Kidney (tissue), 22 donors: ENCODE measurements at places on chromosomes 13 and 19. TPM values are rescaled to one million over a fixed set of nuclear protein-coding genes. Genes with fewer than 3 reads are reported as not detected.

The APOC4 gene
- total RNA-seq, result not detected

The SIGLEC8 gene
- total RNA-seq, result 1.8 TPM

The ACTMAP gene
- 8.7 TPM for total RNA-seq

The ZNF555 gene
- total RNA-seq, result 9.8 TPM

The CEACAM7 gene
- 0.16 TPM for total RNA-seq

The GRK1 gene
- total RNA-seq, result not detected

The TNPO2 gene
- 62.7 TPM for total RNA-seq

The ZNF296 gene
- 2.1 TPM for total RNA-seq

The ACER1 gene
- total RNA-seq, result not detected

The SLC1A6 gene
- total RNA-seq, result not detected

- no peak for DNase-seq
- H3K4me3 ChIP-seq, result no peak overlapping the region
- H3K27ac ChIP-seq, result peak overlapping the region; percentile 42
- no peaks in the 10 kb centered on the region for H3K27me3 ChIP-seq
- H3K4me1 ChIP-seq, result no peaks in the 10 kb centered on the region
Measured at GRCh38 chr13:110284779-110285484, 22.0 kb downstream of the COL4A1 start.

GRCh38 chr19:13794398-13794756 lies 866 bp upstream of the ZSWIM4 start:
- no peaks in the 10 kb centered on the region for H3K4me1 ChIP-seq
- DNase-seq, result peak; percentile 52
- peak overlapping the region; percentile 93 for H3K4me3 ChIP-seq
- peak overlapping the region; percentile 65 for H3K27ac ChIP-seq
- H3K36me3 ChIP-seq, result no peaks in the 10 kb centered on the region

GRCh38 chr13:109157275-109157674 lies 527.9 kb downstream of the MYO16 start:
- no peak overlapping the region for H3K4me3 ChIP-seq
- no peaks in the 10 kb centered on the region for H3K36me3 ChIP-seq
- DNase-seq, result no peak
- no peaks in the 10 kb centered on the region for H3K27me3 ChIP-seq
- H3K27ac ChIP-seq, result no peak overlapping the region

DNA sequence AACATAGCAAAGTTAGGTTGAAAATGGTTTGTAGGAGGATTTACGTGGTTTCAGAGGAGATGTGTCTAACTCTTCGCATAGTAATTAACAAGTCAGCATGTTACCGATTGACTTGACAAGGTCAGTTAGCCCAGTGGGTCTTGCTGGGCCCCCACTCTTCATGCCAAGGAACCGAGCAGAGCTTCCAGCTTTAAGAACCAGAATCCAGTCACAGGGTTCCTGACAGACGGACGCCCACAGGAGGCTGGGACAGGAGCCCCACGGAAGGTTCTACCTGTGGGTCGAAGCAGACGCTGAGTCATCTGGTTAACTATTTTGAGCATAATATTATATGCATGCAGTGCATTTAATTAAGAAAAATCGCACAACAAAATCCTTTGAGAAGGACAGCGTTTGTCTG lies 3.5 kb downstream of the TMEM255B start:
- no peak for DNase-seq
- no peak overlapping the region for H3K27ac ChIP-seq
- H3K4me3 ChIP-seq, result no peak overlapping the region
- H3K4me1 ChIP-seq, result no peaks in the 10 kb centered on the region
- no peaks in the 10 kb centered on the region for H3K36me3 ChIP-seq

DNA sequence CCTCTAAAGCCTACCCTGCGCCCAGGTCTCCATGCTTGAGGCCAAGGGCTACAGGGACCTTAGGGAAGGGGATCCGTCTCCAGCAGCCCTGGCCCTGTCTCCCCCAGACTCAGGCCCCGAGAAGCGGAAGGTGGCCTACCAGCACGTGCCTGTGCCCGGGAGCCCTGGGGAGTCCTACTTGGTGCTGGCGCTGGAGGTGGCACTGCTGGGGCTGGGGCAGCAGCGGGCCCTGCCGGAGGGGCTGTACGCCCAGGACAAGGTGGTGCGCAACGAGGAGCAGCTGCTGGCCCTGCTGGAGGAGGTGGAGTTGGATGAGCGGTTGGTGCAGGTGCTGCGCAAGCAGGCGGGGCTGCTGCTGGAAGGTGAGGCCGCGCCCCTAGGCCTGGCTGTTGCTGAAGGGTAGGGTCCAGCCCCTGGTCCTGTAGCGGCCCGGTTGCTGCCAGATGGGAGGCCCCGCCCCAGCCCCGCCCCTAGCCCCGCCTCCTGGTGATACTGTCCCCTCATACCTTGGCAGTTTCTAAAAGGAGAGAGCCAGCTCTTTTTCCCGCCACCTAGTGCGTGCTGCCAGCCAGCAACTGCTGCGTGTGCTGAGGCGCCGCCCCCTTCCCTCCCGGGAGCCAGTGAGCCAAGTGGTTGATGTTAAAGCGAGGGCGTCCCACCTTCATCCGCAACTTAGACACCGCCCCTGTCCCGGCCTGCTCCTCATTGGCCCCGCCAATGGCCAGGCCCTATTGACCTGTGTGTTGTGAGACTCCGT lies 22.6 kb downstream of the ZSWIM4 start:
- no peaks in the 10 kb centered on the region for H3K27me3 ChIP-seq
- no peaks in the 10 kb centered on the region for H3K4me1 ChIP-seq
- no peak overlapping the region for H3K27ac ChIP-seq
- no peak overlapping the region for H3K4me3 ChIP-seq
- DNase-seq, result peak; percentile 92

DNA sequence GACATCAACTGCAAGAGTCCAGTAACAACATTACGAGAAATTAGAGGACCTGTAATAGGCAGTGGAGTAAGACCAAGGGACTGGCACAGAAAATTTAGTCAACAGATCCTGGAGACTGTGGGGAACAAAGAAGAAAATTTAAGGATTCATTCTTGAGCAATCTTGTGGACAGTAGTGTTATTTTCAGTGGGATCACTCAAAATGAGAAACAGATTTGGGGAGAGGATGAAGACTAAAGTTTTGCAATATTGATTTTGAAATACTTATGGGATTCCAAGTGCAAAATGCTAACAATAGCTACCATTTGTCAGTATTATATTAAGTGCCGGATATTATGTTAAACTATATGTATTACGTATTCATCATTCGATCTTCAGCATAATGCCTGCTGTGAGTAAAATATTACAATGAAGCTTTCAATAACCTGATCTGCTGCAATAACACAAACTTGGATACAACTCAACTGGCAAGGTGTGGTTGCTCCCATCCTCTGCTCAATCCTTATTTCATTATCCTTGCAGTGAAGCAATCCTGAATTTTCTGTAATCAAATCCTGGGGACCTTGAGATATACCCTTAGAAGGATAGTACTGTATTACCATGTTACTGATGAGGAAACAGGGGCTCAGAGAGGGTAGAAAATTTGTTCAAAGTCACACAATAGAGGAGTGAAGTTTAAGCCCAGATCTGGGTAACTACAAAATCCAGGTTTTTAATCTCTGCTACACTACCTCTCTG lies 84.2 kb downstream of the SACS start:
- H3K27me3 ChIP-seq, result no peaks in the 10 kb centered on the region
- H3K36me3 ChIP-seq, result no peaks in the 10 kb centered on the region
- no peak for DNase-seq
- H3K4me1 ChIP-seq, result no peaks in the 10 kb centered on the region

DNA sequence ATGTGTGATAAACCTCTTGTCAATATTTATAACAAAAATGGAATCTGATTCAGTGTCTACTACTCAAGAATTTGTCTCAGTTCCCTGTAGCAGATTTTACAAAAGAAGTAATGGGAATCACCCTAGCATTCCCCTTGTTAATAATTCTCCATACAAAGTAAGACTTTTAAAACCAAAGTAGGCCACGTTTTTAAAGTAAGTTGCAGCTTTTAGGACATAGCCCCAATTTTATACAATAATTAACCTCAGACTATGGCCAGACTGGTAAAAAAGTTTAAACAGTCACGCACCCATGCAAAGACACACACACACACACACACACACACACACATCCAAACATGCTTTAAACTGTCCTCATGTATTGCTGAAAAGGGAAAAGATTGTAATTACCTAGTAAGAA lies 589.9 kb downstream of the PCDH9 start:
- no peaks in the 10 kb centered on the region for H3K27me3 ChIP-seq
- H3K36me3 ChIP-seq, result no peaks in the 10 kb centered on the region
- DNase-seq, result no peak
- peak overlapping the region; percentile 44 for H3K4me3 ChIP-seq
- H3K4me1 ChIP-seq, result no peaks in the 10 kb centered on the region

DNA sequence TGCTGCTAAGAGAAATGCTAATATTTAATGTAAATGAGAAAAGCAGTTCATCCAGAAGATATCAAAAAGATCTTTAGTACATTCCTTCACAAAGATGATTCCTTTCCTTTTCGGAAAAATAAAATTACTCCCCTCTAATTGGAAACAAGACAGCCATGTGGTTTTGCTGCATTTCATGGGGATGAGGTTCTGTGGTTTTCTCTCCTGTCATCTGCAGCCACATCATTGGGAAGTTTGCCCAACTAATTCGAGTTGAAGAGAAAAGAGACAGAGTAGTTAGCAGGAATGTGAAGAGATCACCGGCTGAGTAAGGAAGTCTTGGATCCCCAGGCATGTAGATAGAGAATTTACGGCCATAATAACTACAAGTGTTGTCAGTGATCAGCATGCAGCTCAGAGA lies 122.1 kb downstream of the CYSLTR2 start:
- DNase-seq, result no peak
- no peaks in the 10 kb centered on the region for H3K27me3 ChIP-seq
- H3K36me3 ChIP-seq, result no peaks in the 10 kb centered on the region
- no peaks in the 10 kb centered on the region for H3K4me1 ChIP-seq

DNA sequence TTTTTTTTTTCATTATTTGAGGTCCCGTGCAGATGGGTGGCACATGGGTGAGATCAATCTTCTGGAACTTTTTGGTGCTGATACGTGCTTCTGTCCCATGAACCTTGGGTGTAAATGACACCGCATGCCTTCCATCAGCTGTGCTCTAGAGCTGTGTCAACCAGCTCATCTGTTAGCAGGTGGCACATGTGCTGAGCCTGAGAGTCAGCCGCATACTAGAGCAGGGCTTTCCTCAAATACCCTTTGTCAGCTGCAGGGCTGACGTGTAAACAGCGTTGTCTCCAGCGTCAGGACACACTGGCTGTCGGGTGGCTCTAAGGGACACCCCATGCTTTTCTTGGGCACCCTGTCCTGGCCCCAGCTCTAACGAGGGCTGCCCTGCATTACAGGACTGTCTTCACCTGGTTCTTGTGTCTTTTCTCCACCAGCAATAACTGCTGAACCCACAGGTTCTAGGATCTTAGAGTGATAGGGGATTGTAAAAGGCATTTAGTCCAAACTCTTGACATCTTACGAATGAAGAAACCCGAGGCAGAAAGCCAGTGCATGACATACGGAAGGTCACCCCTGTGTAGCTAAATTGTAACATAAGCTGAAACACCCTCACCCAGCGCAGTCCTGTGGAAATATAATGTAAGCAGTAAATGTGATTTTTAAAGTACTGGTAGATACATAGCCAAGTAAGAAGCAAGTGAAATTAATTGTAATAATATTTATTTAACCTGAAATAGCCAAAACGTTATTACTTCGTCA lies 119.5 kb downstream of the LRCH1 start:
- H3K27me3 ChIP-seq, result no peaks in the 10 kb centered on the region
- H3K4me1 ChIP-seq, result peaks cover 10% of the 10 kb centered on the region
- no peak for DNase-seq
- peak overlapping the region; percentile 72 for H3K27ac ChIP-seq
- H3K36me3 ChIP-seq, result no peaks in the 10 kb centered on the region

DNA sequence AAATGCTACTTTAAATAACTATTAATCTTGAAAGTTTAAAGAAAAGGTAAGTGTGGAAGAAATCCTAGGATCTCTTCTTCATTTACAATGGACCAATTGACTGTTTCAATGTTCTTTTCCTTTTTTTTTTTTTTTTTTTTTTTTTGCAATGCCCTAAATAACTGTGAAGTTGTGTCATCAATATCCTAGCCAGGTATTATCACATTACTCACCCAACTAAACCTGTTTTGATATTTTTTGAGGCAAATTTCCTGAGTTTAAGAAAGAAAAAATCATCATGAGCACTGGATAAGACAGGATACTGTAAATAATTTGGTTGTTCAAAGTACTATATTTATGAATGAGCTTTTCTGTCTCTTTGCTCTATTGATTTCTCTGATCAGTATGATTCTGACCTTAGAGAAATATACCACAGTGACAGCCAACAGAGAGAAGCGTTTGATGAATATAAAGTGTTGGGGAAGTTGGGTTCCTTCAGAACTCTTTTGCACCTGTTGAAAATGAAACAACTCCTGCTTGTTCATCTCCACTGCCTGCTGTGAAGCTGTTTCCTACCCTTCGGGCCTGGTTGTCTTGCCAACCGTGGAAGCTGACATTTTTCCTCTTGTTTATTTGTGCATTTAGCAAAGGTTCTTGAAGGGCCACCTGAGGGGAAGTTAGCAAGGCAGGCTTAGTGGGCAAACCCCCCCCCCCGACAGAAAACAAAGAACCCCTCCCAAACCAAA lies 1220.5 kb upstream of the SLC10A2 start:
- no peaks in the 10 kb centered on the region for H3K27me3 ChIP-seq
- no peak overlapping the region for H3K4me3 ChIP-seq
- peak; percentile 45 for DNase-seq
- H3K36me3 ChIP-seq, result no peaks in the 10 kb centered on the region

DNA sequence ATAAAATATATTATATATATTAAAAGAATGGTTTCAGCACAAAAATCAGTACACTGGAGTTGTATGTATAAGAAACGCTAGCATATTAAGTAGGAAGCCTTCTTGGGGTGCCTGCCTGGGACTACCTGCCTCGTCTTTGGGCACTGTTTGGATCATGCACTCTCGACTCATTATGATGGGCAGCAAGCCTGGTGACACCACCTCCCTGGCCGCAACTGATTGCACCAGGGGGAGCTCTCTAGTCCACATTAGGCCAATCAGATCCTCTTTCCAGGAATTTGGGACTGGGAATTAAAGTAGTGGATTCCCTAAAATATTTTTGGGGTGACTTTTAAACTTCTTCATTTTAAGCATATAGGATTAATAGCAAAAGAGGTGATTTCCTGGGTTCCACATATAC lies 56.0 kb upstream of the RGCC start:
- H3K36me3 ChIP-seq, result no peaks in the 10 kb centered on the region
- H3K27me3 ChIP-seq, result no peaks in the 10 kb centered on the region
- no peak overlapping the region for H3K27ac ChIP-seq
- H3K4me3 ChIP-seq, result no peak overlapping the region

GRCh38 chr19:15488489-15489226 lies 9.4 kb upstream of the PGLYRP2 start:
- no peaks in the 10 kb centered on the region for H3K4me1 ChIP-seq
- H3K27me3 ChIP-seq, result no peaks in the 10 kb centered on the region
- no peak for DNase-seq
- H3K4me3 ChIP-seq, result no peak overlapping the region
- no peaks in the 10 kb centered on the region for H3K36me3 ChIP-seq

DNA sequence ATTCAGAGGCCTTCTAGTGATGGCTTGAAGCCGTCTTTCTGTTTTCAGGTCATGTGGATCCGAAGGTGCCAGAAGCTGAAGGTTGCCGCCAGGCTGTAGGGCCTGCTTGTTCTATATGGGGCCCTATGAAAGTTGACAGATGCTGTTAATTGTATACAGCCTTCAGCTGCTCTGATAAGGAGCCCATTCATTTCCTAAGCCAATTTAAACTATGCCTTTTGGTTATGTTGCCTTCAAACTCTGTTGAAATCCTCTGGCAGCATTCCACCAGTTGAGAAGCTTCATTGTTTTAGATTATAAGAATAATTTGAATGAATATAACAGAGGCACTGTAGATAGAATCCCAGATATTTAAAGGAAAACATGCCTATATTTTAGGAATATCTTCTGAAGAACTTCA lies 34.4 kb downstream of the RAP2A start:
- H3K4me3 ChIP-seq, result no peak overlapping the region
- no peak for DNase-seq
- H3K36me3 ChIP-seq, result no peaks in the 10 kb centered on the region
- H3K27ac ChIP-seq, result no peak overlapping the region

GRCh38 chr19:13441810-13442512 lies 64.3 kb downstream of the CACNA1A start:
- no peak overlapping the region for H3K4me3 ChIP-seq
- H3K27ac ChIP-seq, result no peak overlapping the region
- no peaks in the 10 kb centered on the region for H3K36me3 ChIP-seq
